ENCODE measurements at places on chromosomes 5 and 9.
A peak's percentile ranks its signal among the peaks of the same experiment; 100 is the strongest.

GRCh38 chr9:87711857-87712800 is 13.8 kb upstream of the CTSL start:
- no peak for DNase-seq

DNA sequence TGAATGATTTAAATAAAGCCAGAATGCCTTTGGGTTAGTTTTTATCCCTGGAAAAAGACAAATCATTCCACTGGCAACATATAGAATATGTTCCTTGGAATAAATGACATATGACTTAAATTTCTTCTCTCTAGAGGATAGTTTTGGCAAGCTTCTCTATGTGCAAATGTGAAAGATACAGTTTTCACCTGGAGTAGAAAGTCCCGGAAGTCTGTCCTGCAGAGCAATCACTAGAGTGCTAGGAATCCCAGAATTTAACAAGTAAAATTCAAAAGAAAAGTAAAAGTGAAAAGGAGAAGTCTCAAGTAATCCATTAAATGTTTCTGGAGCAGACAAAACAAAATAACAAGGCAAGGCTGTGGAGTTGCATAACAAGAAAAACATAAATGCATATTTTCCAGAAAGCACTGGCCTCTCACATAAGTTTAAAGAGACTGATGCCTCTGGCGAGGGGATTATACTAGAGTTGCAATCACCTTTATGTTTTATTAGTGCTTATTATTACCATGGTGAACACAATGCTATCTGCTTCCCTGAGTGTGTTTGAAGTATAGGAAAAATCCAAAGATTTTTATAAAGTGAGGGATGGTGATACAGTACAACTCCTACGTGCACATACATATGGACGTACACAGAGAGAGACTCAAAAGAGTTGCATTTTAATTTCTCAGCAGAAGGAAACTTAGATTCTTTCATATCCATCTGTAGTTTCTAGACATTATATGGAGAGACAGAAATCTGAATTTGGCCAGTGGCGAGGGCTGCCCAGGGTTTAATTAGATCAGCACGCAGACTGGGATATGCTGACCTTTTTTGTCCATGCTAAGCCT is 188.3 kb upstream of the ANKRD55 start:
- no peak for DNase-seq

GRCh38 chr9:133715866-133716563 is 22.1 kb downstream of the SARDH start:
- peak; percentile 73 for DNase-seq

- DNase-seq = peak; percentile 17
Measured at GRCh38 chr9:75889977-75890471, 449 bp upstream of the PCSK5 start.

- DNase-seq = no peak
Measured at GRCh38 chr5:123358304-123358703, 64.9 kb downstream of the CEP120 start.

DNA sequence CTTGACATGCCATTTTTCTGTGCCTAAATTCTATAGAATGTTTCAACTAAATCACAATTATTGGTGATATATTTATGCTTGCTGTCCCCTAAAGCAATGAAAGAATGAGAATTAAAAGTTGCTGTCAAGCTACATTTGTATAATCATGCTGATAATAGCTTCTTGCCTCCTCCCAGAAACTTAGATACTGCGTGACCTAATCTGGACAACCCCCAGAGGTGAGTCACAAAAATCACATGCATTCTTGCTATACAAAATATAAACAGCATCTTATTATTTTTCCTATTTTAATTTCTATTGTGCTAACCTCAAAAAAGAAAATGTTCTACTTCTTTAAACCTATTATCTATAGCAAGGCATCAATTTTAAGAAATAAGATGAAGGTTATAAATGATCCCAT is 995.8 kb upstream of the ACO1 start:
- no peak for DNase-seq

DNA sequence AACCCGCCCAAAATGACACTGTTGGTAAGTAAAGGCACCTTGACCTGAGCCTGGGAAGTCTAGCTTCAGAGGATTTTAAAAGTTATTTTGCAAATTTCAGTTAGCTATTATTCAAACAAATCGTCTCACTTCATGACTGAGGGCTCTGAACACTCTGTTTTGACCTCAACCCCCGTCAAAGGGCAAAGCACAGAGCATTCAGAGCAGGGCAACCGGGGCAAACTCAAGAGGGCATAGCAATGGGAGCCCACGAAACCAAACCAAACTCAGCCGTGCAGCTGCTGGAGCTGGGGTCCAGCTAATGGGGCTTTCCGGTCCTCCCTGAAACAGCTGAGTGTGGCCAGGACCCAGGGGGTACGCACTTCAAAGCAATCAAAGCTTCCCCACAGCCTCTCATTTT is 1.6 kb downstream of the C9 start:
- DNase-seq = no peak

DNA sequence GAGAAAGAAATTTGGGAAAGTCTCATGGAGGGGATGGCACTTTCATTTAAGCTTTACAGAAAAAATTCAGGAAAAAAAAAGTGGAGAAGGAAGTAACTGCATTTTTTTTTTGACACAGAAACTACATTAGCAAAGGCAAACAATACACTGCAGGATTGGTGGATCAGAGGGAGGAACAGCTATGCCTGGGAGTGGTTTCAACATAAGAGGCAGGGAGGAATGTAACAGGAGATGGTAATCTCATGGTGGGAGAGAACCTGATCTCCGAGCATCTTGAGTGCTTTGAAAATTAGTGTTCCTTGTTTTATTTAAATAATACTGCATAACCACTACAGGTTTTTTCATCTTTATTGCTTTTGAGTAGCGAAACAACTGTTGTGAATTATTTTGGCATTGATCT is 249.4 kb downstream of the FAM170A start:
- DNase-seq = no peak

DNA sequence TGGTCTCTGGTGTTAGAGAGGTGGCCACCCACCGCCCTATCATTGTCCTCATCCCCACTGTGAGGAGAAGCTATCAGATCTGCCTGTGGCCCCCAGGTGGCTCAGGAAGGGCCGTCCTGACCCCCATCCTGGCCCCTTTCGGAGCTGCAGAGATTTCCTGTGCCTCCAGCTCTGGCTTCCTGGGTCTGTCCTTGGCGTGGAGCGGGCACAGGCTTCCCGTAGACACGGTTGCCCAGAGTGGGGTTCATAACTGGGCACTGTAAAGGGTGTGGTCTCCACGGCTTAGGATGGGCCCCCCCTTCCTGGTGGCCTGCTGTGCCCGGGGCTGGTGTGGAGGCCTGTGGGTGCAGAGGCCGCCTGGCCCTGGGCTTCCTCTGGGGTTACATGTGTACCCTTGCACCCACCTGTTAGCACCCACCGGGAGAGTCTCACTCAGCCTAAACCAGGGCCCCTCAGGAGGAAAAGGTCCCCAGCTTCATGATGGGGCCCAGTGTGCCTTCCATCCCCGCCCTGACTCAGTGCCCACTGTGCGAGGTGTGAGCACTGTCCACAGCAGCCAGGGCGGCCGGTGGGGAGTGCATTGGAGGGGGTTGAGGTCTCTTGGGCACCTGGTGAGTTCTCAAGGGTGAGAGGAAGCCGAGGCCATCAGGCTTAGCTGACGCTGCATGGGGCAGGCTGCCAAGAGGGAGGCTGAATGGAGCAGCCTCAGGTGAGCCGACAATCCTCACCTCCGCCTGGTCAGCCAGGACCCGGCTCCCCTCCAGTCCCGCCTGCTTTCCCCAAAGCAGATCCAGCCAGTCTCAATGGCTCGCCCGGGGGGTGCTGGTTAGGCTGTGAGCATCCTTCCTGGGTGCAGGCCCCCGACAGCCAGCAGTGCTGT is 15.3 kb upstream of the AJM1 start:
- DNase-seq = no peak

GRCh38 chr5:132090107-132090506 is 16.5 kb downstream of the CSF2 start:
- DNase-seq = no peak

- DNase-seq = no peak
Measured at GRCh38 chr9:130140706-130141105, 31.5 kb upstream of the NCS1 start.

Measured in CD4-positive, alpha-beta T cell treated with Interleukin-17A for 4 hours (primary cell).